Natural killer cell treated with Interleukin-12 subunit alpha and Interleukin-12 subunit beta and Interleukin-15 and Interleukin-18, amount 100 ng/mL, for 72 hours (primary cell): ENCODE measurements at places on chromosomes 3 and 15. TPM values are rescaled to one million over a fixed set of nuclear protein-coding genes. Genes with fewer than 3 reads are reported as not detected.

Gene CTDSPL
- total RNA-seq = 0.69 TPM

GRCh38 chr3:39088889-39089288, 18.5 kb downstream of the GORASP1 start:
- DNase-seq = no peak

DNA sequence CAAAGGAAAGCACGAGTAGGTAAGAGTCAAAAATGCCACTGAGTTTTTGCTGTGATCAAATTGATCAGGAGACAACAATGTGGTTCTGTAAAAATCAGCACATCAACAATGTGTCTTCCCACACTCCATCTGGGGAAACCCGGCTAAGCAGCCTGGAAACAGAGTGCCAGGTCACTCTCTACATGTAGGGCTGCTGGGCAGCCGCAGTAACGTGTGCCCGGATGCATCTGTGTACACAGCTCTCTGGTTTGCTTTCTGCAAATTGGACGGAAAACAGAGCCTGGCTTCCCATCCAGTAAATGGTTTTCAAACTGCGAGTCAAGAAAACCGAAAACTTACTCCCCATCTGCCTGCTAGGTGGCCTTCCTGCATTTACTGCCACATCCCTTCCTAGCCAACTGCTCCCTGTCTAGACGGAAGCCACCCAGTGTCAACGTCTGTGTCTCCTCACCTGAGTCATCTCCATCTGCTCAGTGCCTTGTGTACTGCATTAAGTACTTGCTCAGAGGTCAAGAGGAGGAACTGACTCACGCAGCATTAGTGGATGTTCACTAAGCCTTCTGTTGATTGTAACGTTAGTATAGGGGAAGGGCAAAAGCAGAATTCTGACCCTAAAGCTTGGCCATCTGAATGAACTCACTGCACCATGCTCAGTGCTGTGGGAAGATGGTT, 124.1 kb downstream of the TJP1 start:
- DNase-seq = no peak

- no peak for DNase-seq
Observed at GRCh38 chr3:129658110-129658843, 51.8 kb upstream of the PLXND1 start.
